ENCODE measurements at places on chromosomes 3 and 15.

DNA sequence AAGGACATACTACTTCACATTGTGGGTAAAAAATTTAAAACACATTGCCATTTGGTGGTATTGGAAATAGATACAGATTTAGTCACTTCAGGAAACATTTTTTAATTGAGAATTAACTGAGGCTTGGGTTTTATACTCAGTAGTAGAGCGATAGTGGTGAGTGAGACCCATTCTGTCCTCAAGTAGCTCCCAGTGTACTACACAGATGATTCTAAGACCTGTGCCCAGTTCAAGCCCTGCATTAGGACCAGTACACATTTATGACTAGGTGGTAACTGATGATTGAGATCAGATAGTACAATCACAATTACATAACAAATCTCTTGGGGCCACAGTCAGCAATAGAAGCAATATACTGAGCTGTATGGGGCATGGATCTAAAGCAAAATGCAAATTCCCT, 67.4 kb downstream of the GADL1 start:
- DNase-seq: no peak

GRCh38 chr3:126136428-126137220, 43.8 kb downstream of the ALDH1L1 start:
- DNase-seq: no peak

DNA sequence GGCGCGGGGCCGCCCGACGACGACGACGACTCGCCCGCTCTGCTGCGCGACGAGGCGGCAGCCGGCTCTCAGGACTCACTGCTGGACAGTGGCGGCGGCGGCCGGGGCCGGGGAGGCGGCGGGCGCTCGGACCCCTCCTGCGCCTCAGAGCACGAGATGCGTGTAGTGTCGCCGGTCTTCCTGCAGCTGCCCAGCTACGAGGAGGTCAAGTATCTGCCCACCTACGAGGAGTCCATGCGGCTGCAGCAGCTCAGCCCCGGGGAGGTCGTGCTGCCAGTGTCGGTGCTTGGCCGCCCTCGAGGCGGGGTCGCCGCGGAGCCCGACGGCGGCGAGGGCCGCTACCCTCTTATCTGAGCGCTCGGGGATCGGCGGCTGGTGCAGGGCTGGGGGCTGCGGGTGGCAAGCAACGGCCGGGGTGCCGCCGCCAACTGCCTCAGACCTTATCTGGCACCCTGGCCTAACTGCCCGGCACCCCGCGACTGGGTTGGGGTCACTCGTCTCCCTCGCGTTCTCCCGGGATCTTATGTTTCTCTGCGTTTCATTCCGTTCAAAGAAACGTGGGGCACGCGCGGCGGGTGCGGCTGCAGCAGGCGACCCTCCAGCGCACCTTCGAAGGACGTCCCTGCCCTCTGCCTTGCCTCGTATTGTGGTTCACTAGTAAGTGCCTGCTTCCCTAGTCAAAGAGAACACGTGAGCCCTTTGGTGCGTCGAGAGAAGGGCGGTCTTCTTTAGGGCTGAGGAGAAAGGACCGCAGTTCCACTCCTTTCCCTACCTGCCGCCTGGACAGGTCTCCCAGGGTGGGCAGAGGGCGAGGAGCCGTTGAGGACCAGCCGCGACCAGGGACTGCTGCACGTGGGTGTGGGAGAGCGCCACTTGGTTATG, 1.0 kb downstream of the C3orf80 start:
- no peak for DNase-seq

GRCh38 chr3:119697394-119697793, 5.4 kb upstream of the CFAP91 start:
- DNase-seq: no peak

GRCh38 chr3:34146596-34146995, 348.2 kb downstream of the PDCD6IP start:
- DNase-seq: no peak

GRCh38 chr3:82676356-82677026, 915.0 kb upstream of the GBE1 start:
- DNase-seq: no peak

DNA sequence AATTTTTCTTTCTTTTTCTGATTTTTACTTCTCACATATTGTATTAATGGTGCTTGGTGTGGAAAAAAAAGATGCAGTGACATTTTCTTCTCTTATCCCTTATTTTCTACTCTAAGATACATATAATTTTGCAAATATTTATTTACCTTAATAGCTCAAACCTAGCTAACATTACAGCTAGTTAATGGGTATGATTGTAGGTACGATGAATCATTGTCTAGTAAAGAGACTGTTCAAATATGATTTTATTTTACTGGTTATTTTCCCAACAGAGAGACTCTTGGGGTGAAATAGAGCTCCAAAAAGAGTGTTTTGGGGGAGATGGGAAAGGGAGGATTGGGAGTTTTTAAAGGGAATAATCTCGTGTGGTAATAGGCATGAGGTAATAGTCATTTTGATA, 206.0 kb downstream of the RBMS3 start:
- no peak for DNase-seq

- no peak for DNase-seq
These were observed 104.9 kb downstream of the NSUN3 start for GRCh38 chr3:94167796-94168195.

DNA sequence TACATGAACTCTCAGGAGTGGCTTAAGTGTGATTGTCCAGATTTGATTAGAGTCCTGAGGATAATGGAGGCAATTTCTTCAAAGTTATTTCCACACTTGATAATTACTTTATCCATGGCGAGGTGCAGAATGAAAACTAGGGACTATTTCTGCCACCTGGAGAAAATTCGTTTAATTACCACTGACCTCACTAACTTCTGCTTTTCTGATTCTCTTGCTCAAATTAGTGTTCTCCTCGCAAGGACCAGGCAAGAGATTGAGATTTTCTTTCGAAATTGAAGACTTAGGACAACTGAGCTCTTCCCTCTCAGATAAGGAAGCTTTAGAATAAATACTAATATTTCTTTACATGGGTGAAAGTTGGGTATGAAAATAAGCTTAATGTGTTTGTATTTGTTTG, 135.2 kb downstream of the RYR3 start:
- no peak for DNase-seq

DNA sequence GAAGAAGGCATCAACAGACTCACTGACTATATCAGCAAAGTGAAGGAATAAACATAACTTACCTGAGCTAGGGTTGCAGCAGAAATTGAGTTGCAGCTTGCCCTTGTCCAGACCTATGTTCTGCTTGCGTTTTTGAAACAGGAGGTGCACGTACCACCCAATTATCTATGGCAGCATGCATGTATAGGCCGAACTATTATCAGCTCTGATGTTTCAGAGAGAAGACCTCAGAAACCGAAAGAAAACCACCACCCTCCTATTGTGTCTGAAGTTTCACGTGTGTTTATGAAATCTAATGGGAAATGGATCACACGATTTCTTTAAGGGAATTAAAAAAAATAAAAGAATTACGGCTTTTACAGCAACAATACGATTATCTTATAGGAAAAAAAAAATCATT, 17.8 kb downstream of the LMOD3 start:
- no peak for DNase-seq

DNA sequence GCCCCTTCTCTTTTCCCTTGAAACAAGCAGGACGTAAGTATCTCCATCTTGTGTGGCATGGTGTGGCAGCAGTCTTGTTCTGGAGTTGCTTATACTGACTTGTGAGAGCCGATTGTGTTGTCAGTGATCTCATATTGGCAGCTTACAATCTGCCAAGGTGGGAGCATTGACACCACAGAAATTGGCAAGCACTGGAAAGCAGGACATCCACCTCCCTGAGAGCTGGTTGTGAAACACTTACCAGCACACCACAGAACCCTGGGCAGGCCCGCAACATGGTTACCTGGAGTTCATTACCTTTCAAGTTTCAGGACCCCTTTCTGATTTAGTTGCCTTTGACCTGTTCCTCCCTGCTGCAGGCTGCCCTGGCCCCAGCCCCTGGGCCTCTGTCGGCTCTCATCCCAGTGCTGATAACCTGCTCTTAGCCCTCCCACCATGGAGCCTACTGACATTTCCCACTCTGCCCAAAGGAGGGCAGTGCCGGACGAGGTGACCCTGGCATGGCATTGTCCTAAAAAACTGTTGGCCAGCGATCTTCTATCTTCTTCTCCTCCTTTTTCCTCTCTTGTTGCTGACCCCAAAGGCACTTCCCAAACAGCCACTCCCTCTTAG, 10.6 kb upstream of the ATP2B2 start:
- no peak for DNase-seq

GRCh38 chr3:45639044-45639392, 44.5 kb downstream of the LIMD1 start:
- DNase-seq: no peak

DNA sequence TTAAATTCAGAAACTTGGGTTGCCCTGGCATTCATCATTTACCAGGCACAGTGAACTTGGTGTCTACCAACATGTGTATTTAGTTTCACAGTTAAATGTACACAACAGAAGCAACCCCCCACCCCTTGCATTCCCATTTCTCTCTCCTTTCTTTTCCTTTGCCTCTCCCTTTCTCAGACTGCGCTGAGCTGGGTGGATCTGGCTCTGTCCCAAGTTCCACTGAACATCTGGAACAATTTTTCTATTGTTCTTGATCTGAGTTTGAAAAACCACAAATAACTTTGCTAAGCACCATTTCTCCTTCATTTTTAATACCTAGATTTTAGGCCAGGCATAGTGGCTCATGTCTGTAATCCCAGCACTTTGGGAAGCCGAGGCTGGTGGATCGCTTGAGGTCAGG, 242.2 kb downstream of the ABHD5 start:
- DNase-seq: peak; percentile 6

- DNase-seq: no peak
These were observed 11.0 kb downstream of the KCTD6 start for GRCh38 chr3:58502872-58503271.

GRCh38 chr3:42438758-42439157, 28.3 kb upstream of the LYZL4 start:
- DNase-seq: no peak

- no peak for DNase-seq
These were observed 1.9 kb downstream of the STIMATE start for GRCh38 chr3:52895418-52895817.

GRCh38 chr15:38652183-38652794, 87.7 kb upstream of the RASGRP1 start:
- no peak for DNase-seq

GRCh38 chr15:48437178-48437577, 105.9 kb downstream of the DUT start:
- DNase-seq: no peak

- DNase-seq: no peak
These were observed 85.7 kb downstream of the MEGF11 start for GRCh38 chr15:66167854-66168253.

DNA sequence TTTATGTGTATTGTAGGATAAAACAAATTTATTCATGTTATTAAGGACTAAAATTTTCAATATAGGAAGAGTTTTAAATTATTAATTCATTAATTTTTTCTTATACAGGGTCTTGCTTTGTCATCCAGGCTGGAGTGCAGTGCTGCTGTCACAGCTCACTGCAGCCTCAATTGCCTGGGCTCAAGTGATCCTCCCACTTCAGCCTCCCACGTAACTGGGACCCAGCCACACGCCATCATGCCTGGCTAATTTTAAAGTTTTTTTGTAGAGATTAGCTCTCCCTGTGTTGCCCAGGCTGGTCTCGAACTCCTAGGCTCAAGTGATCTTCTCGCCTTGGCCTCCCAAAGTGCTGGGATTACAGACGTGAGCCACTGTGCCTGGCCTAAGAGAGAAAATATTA, 14.7 kb downstream of the CCNB2 start:
- DNase-seq: no peak

DNA sequence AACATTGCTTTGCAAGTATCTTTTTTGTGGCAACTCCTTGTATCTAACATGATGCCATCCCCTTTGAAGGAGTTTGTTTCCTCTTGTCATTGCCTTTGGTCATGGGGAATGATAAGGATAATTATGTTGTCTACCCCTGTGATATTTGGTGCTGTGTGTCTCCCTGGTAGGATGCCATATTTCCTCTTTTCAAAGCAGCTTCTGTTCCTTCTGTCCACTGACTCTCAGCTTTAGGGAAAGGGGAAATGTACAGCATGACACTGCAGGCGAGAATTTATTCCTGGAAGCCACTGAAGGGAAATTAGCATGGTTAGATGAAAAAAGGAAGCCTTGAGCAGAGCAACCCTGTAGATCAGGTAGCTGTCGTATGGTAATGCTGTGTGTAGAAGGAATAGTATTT, 576.7 kb downstream of the CADM2 start:
- no peak for DNase-seq

DNA sequence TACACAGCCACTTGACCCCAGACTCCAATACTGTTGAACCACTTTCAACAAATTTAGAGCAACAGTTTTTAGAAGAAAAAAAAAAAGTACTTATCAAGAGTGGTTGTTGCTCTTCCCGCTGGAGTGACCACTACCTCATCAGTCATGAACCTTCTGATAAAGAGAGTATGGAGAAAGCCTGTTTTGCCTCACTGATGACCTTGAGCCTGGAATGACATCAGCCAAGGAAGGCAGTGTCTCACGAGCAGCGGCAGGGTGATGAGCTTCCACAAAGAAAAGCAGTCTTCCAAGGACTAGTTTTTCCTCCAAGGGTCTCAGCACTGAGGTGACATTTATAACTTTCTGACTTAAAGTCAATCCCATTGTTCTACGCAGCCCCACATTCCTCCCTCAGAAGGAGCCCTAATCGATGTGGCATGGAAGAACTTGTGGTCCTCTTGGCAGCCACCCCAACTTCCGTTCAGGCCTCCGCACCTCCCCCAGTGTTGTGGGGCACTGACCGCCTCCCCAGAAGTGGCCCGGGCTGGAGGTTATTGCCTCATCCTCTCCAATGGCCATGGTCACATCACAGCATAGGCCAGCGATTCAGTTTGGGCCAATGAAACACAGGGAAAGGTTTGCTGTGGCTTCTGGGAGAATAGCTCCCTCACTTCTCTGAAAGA, 1.8 kb upstream of the CYP11A1 start:
- DNase-seq: no peak

DNA sequence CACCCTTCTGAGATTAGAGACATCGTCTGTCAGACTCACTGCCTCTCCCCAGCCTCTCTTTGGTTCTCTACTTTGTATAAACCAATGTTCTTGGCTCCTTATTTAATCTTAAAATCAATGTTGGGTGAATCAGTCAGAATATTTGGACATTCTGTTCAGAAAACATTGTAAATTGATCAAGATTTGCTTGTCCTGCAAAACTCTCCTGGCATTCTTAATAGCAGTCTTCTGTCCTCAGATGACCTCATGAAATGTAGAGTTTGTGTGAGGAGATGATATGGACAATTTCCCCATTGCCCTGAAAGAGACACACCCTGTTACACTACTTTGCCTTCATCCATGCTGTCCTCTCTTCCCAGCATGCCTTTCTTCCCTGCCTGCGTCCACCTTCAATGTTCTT, 33.6 kb downstream of the CD200R1L start:
- no peak for DNase-seq

- DNase-seq: no peak
These were observed 19.7 kb downstream of the SEC61A1 start for GRCh38 chr3:128071771-128072453.

- DNase-seq: peak; percentile 46
These were observed 605 bp downstream of the DCUN1D1 start for GRCh38 chr3:182979674-182980191.

GRCh38 chr3:116757315-116757714, 47.7 kb downstream of the TUSC7 start:
- DNase-seq: no peak

- no peak for DNase-seq
These were observed 173.6 kb upstream of the SMAD3 start for GRCh38 chr15:66891776-66892175.

Data from SW480 (cell line).